Tibial artery (tissue), 4 donors: ENCODE measurements at places on chromosomes 2 and 18.

DNA sequence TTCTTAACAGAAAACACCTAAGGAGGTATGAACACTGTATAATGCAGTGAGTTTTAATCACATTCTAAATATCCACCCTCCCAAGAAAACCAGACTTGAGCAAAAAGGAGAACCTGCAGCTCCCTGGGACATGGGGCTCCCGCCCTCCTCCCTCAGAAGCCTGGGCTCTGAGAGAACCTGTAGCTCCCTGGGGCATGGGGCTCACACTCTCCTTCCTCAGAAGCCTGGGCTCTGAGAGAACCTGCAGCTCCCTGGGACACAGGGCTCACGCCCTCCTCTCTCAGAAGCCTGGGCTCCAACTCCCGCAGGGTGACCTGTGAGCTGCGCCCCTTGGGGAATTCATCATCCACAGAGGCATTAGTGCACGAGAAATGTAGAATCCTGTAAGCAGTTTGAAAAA is 222.9 kb downstream of the SNTG2 start:
- DNase-seq: no peak

DNA sequence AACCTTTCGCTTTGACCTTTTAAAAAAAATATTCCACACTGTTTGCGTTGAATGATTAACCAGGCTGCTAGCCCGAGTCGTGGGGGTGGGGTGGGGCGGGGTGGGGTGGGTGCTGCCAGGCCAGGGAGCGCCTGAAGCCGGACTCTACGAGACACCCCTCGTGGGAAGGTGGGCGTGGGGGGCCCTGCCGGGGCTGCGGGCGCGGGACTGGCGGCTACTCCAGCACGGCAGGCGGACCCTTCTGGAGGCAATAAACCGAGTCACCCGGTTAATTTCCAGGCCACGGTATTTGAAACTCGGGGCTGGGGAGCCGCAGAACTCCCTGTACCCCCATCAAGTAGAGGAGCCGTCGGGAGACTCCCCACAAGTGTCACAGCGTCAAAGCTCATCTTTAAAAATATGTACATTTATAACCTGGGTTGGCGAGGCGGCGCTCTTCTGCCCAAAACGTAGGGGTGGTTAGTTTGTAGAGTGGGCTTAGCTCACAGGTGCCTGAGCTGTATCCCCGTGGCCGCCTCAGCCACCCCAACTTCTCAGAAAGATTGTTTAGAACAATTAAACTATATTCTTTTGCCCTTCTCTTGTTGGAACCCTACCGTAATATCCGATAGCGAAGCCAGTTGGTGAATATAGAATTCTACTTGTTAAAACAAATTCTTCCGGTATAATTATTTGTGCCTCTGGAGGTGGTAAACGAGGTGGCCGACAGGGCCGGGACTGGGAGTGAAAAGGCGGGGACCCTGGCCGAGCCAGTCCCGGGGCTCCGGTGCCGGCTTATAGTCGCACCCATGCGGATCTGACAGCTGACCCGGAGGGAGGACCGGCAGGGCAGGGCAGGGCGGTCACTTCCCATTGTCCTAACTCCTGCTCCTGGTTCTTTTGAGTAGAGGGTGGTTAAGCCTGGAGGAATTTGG is 1.4 kb downstream of the B3GNT2 start:
- peak; percentile 69 for DNase-seq

DNA sequence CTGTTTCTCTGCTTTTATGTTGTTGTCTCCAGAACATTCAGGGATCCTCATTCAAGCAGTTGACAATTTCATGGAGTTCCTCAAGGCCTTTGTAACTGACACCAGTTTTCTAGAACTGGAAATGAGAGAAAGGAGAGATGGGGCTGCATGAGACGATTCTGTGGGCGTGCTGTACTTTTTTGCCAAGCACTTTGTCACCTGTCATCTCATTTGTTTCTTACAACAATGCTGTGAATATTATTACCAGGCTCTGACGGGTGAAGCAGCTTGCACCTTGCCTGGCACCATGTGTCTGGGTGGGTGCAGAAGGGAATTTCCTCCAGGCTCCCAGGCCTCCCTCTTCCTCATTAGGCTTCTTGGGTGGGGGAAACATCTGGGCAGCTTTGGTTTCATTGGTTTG is 22.2 kb upstream of the ATOH8 start:
- DNase-seq: peak; percentile 19

DNA sequence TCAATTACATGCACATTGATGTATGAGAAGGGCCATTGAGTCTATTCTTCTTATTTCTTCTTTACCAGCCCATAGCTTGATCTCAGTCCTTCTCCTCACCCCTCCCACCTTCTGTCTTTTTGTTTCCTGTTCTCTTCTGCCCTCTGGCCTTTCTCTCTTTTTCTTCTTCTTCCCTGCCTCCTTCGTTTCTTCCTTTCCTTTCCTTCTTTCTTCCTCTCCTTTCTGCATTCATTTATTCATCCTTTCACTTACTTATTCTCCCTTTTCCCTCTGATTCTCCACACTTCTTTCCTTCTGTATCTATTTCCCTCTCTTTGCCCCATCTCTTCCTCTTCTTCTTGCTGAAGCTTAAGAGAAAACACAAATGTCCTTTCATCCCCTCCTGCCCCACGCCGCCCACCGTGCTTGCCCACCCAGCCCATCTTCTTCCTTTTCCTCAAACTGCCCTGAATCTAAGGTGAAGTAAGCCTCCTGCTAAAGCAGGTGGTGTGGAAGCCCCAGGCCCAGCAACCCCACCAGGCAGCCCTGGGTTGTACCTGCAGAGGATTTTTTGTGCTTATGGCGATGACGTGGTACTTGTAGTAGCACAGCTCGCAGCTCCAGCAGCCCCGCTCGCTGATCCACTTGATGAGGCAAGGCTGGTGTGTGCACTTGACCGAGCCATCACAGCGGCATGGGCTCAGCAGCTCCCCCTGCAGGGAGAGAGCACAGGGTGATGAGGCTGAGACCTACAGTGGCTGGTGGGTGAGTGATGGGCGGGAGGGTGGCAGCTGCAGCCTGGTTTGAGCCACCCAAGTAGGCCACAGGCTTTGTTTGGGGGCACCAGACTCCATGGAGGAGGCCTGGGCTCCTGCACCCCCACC is 89.0 kb downstream of the MARCHF4 start:
- DNase-seq: no peak

GRCh38 chr2:213098612-213099011 is 52.8 kb downstream of the IKZF2 start:
- DNase-seq: no peak

DNA sequence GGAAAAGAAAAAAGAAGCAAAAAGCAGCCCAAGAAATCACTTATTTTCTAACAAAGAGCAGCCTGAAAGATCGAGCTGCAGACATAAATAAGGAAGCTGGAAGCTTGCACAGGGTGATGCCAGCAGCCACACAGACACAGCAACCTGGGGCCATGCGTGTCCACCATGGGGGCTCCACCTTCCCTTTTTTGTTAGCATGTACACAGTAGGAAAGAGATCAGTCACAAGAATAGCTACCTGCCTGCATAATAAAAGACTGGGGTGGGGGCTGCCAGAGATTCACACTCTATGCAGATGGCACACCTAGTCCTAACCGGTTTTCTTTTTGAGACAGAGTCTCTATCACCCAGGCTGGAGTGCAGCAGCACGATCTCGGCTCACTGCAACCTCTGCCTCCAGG is 2.9 kb upstream of the CNOT11 start:
- no peak for DNase-seq

- no peak for DNase-seq
Measured at GRCh38 chr18:67373636-67374035, 142.9 kb downstream of the DSEL start.

DNA sequence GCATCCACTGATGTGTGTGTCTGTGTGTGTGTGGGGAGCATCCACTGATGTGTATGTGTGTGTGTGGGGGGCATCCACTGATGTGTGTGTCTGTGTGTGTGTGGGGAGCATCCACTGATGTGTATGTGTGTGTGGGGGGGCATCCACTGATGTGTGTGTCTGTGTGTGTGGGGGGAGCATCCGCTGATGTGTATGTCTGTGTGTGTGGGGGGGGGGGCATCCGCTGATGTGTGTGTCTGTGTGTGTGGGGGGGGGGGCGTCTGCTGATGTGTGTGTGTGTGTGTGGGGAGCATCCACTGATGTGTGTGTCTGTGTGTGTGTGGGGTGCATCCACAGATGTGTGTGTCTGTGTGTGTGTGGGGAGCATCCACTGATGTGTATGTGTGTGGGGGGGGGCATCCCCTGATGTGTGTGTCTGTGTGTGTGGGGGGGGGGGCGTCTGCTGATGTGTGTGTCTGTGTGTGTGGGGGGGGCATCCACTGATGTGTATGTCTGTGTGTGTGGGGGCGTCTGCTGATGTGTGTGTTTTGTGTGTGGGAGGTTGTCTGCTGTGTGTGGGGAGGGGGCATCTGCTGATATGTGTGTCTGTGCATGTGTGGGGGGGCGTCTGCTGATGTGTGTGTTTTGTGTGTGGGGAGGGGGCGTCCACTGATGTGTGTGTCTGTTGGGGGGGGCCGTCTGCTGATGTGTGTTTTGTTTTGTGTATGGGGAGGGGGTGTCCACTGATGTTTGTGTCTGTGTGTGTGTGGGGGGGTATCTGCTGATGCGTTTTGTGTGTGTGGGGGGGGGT is 125.9 kb downstream of the NFATC1 start:
- no peak for DNase-seq

- DNase-seq: no peak
Measured at GRCh38 chr18:13264091-13265007, 45.8 kb downstream of the LDLRAD4 start.

- DNase-seq: no peak
Measured at GRCh38 chr2:112916625-112917247, 5.8 kb downstream of the IL37 start.

DNA sequence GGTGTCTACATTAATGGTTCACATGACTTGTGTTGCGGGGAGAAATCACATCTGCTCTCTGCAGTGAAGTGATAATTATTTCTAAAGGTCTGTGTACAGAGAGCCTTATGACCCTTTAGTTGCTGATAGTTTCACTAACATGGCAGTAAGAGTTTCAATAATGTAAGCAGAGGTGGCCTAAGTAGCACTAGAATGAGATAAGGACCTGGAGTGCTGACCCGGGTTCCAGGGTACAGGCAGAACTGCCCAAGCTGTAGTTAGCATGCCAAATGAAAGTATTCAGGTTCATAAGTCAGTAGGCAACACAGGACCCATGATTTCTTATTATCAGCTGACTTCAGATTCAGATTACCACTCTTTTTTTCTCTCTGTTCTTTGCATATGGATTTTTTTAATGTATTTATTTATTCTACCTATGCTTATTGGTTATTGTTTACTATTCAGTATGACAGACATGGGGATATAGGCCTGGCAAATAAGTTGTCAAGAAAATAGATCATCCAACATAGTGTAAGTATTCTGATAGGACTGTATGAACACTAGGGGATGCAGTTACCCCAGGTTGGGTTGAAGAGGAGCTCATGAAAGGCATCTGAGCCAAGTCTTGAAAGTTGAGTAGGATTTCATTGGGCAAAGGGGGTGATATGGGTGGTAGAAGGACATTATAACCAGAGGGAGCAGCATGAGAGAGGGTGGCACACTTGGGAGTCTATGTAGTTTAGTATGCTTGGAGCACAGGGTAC is 105.2 kb downstream of the CCDC85A start:
- DNase-seq: no peak

DNA sequence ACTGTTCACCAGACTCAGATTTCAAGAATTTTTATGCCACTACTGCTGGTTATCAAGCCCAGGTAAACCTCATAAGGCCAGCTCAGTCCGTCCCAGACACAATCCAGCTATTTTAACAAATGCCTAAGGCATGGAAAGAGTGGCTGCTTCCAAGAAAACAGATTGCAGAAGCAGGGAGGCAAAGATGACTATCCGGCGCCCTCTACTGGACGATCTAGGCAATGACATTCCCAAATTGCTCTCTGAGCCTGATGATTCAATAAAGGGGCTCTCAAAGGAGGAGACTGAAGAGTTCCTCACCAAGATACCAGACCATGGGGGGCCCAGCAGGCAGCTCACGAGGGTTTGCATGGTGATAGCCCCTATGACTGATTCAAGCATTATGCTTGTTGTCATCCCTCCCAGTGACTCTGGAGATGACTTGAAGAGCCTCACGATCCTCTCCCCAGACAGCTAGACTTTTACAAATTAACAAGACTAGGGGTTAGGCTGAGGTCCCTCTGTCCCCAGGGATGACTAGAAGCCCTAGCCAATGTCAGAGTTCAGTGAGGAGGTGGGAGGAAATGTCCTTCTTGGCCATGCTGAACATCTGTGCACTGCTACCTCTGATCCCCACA is 25.0 kb downstream of the SERPINB8 start:
- peak; percentile 35 for DNase-seq

GRCh38 chr2:135829378-135830135 is 7.4 kb downstream of the LCT start:
- DNase-seq: no peak

GRCh38 chr2:98399140-98399539 is 45.5 kb upstream of the INPP4A start:
- DNase-seq: no peak

DNA sequence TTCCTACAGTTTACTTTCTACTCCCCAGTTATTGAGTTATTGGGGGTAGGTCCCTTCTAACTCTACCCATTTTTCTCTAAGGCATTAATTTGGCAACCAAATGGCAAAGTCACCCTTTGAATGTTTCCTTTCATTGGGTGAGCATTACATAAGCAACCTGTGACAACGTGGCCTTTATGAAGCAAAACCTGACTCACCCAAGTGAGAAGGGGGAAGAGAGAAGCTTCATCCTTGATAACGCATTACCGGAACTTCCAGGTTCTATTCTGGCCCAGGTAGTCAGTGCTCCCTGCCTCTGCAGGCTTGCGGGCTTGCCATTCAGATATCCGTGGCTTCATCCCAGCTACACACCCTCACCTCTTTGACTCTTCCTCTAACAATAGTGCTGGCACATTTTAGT is 39.1 kb upstream of the FAM124B start:
- DNase-seq: no peak

GRCh38 chr2:32182667-32183066 is 17.0 kb downstream of the SLC30A6 start:
- no peak for DNase-seq

DNA sequence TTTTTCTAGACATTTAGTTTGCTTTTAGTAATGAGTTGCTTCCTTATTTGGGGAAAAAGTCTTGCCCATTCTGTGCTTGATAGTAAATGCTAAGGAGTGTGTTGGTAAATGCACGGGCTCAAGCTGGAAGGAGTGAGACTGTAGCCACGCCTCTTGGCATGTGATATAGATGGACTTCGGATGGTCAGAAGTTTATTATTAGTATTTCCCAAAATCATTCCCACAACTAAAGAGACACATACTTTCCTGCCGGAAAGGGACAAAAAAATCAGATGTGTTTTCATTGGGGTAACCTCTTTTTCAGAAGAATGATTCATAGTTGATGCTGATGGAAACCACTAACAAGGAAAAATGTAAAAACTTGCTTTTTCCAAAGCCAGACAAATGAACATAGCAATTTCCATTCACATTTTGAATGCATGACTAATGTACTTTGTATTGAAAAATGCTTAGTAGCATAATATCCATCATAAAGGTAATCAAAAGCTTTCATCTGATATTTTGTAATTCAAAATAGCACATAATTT is 133.2 kb downstream of the ZNF532 start:
- peak; percentile 75 for DNase-seq

GRCh38 chr2:219500135-219500534 is 1.4 kb downstream of the GMPPA start:
- no peak for DNase-seq
